ENCODE measurements at places on chromosomes 2 and 18. TPM values are rescaled to one million over a fixed set of nuclear protein-coding genes. Genes with fewer than 3 reads are reported as not detected.

Gene KIF1A
- 214 TPM for total RNA-seq

Gene TCF7L1
- 42.4 TPM for total RNA-seq

Gene GPAT2
- 2.2 TPM for total RNA-seq

Gene POTEI
- 0.56 TPM for total RNA-seq

Gene EVA1A
- 8.5 TPM for total RNA-seq

Gene OR6B2
- total RNA-seq: not detected

Gene ASPRV1
- 1.4 TPM for total RNA-seq

Gene TCF4
- 91.2 TPM for total RNA-seq

Gene GALNT3
- total RNA-seq: 17.1 TPM

Gene ABCG5
- total RNA-seq: not detected

Gene SLC8A1
- total RNA-seq: 2.5 TPM

Gene CEBPZOS
- 83.6 TPM for total RNA-seq

Gene PLCL1
- 0.12 TPM for total RNA-seq

Gene ERICH2
- not detected for total RNA-seq

Gene LIPG
- 17.2 TPM for total RNA-seq

Gene C2orf81
- total RNA-seq: 4.6 TPM

Gene ANTXR1
- total RNA-seq: 24.7 TPM

Gene TFPI
- 0.58 TPM for total RNA-seq

Gene RNF152
- 7.9 TPM for total RNA-seq

Data from GM23338 (cell line).